PC-3 (cell line): ENCODE measurements at places on chromosomes 4 and X. TPM values are rescaled to one million over a fixed set of nuclear protein-coding genes. Genes with fewer than 3 reads are reported as not detected.

Gene PLAC8
- 1.6 and 3.7 TPM in 2 replicates for total RNA-seq

Gene TBX22
- total RNA-seq: not detected in 2 replicates

Gene SERTM2
- not detected in 2 replicates for total RNA-seq

GRCh38 chrX:54785901-54786300 is 12.2 kb downstream of the ITIH6 start:
- DNase-seq: peak; percentile 7

- DNase-seq: no peak
Observed at GRCh38 chrX:53082773-53083616, 828 bp downstream of the TSPYL2 start.

DNA sequence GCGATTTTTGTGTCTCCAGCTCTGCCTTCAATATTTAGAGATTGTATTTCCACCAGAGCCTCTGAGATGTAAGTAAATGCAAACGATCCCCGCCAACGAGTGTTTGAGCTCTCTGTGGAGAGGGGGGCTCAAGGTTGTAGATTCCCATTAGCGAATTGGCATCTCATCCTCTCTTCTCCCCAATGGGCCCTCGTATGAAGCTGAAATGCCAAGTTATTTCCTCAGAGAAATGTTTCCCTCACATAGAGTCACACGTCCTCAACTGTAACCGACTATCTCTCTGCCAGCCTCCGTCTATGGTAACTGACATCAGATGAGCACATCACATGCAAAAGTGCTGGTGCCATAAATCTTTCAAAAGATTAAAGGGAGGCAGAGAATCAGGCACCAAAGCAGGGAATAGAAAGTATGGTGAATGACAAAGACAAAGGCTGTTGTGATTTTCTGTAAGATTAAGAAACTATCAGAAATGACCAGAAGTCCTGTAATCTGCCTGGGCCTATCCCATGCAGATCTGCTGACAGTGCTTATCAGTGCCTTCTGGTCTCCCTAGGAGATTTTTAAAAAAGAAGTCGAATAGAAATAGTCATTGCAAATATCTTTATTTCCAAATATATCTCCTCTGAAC is 157.1 kb downstream of the PDGFRA start:
- no peak for DNase-seq

GRCh38 chr4:45910511-45910910 is 213.3 kb downstream of the GABRG1 start:
- DNase-seq: no peak

GRCh38 chrX:77945910-77946545 is 23.4 kb downstream of the PGAM4 start:
- no peak for DNase-seq

Gene TMEM144
- total RNA-seq: 5.4 and 5.9 TPM in 2 replicates

Gene TMEM271
- total RNA-seq: not detected in 2 replicates

- peak; percentile 67 for DNase-seq
Observed at GRCh38 chrX:55710701-55711100, 6.8 kb upstream of the RRAGB start.

GRCh38 chr4:123412091-123412505 is 15.5 kb downstream of the SPRY1 start:
- DNase-seq: peak; percentile 21

Gene COPS4
- 49.5 and 58.3 TPM in 2 replicates for total RNA-seq

Gene AFF2
- total RNA-seq: not detected in 2 replicates

Gene MAGEB6B
- not detected in 2 replicates for total RNA-seq

DNA sequence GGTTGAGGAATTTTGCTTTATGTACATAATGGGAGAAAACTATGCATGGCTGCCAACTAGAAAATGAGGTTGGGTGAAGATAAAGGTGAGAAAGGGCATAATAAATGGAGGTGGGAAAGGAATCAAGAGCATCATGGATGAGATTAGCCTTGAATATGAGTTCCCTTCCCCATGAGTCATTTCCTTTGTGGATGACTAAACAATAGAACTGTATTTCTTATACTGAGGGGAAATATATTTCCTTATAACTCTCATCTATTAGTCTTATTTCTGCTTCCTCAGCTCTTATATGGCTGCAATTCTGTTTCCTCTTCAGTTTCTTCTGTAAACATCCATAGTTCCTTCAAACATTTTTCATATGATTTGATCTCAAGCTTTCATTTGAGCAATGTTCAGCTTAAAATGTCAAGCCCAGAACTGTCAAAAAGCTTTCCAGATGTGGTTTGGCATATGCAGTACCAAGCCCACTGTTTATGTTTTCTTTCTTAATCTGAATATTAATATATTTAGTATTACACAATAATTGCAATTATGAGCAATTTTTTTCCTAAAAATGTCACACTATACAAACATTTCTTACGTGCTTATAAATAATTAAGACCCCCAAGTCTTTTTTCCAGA is 100.7 kb upstream of the GRPR start:
- peak; percentile 69 for DNase-seq

DNA sequence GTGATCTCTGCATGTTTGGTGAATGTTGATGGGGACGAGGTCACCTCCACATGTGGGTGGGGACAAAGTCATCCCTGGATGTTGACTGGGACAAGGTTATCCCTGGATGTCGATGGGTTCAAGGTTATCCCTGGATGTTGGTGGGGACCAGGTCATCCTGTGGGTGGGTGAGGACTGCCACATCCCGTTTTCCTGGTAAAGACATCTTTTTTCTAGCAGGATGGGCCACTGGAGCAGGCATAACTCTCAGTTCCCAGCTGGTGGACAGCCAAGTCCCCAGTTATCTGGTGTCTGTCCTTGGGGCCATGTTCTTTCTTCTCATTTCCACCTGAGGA is 28.3 kb upstream of the PLCXD1 start:
- DNase-seq: no peak

- no peak for DNase-seq
Observed at GRCh38 chr4:8471211-8471875, 30.8 kb downstream of the TRMT44 start.

DNA sequence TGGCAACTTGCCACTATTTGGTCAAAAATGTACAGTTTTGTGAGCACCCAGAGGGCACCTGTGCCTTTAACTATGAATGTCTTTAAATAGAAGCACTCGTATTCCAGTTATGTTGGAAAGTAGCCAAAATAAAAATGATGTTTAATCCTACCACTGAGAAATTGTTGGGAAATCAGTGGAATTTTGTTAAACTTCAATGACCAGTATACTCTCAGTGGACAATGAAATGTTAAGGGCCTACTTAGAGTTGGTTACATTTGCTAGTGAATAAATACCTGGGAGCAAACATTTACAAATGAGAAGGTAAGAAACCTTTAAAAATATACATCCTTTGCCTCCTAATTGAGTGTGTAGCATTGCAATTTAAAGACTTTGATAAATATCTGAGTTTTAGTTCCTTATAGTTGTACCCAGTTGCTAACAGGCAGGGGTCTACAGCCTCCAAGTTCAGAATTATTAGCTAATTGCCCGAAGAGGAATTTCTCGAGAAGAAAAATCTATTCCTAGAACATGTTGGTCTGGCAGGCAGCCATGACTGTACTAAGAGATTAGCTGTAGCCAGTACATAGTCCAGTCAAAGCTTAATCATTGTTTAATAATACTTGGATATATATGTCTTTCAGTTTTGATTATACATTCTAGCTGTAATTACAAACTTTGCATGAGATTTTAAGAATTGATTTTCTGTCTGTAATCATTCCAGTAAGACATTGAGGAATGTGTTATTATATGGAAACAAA is 93.2 kb downstream of the IL1RAPL2 start:
- DNase-seq: peak; percentile 62

Gene DMD
- not detected in 2 replicates for total RNA-seq

Gene ZMAT1
- total RNA-seq: not detected in 2 replicates

Gene OTOP1
- not detected in 2 replicates for total RNA-seq

DNA sequence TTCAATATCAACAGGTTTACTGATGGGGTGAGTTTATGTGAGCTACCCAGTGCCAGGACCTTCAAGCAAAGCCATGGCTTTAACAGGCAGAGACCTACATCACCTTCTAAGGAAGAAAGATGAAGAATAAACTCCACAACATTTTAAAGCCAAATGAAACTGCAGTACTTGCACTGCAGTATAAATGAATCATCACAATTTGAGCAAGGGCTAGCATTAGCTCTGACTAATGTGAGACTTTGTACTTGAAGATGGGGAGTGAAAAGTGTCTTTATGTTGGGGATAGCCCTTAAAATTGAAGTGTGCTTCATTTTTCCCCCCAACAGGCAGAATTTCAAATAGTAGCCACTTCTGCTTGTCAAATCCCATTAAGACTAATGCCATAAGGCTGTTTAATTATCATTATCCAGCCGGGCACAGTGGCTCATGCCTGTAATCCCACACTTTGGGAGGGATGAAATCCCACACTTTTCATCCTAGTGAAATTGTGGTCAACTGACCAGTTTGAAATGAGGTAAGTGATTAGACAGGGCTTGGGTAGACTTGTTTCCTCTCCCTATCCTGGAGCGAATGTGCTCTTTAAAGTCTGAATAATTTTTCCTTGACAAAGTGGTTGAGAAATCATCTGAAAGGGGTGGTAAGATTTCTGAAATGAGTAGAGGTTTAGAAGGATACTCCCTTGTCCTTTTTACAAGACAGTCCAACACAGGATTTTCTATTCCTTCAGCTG is 27.2 kb upstream of the GPR34 start:
- DNase-seq: peak; percentile 20

DNA sequence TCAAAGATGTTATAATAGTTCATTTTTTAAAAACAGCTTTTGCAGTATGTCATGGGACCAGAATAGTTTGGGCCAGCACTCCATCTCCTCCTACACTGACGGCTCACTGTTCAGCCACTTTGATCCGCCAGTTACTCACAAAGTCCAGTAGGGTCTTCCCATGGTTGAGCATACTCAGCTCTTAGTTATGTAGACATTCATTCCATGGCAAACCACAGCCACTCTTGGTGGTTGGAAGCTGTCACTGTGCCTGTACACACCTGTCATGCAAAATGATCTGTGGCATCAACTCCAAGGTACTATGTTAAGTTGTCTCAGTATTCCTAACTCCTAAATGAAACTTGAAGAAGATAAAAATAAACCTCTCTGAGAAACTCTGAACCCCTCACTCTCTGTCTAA is 127.2 kb downstream of the NR3C2 start:
- DNase-seq: peak; percentile 31

Gene OTUD6A
- total RNA-seq: not detected in 2 replicates

Gene HTR2C
- total RNA-seq: 0.07 and 0.12 TPM in 2 replicates
